ENCODE measurements at places on chromosomes 2 and 18.

- no peak for DNase-seq
Observed at GRCh38 chr2:148416248-148416647, 228.3 kb upstream of the EPC2 start.

DNA sequence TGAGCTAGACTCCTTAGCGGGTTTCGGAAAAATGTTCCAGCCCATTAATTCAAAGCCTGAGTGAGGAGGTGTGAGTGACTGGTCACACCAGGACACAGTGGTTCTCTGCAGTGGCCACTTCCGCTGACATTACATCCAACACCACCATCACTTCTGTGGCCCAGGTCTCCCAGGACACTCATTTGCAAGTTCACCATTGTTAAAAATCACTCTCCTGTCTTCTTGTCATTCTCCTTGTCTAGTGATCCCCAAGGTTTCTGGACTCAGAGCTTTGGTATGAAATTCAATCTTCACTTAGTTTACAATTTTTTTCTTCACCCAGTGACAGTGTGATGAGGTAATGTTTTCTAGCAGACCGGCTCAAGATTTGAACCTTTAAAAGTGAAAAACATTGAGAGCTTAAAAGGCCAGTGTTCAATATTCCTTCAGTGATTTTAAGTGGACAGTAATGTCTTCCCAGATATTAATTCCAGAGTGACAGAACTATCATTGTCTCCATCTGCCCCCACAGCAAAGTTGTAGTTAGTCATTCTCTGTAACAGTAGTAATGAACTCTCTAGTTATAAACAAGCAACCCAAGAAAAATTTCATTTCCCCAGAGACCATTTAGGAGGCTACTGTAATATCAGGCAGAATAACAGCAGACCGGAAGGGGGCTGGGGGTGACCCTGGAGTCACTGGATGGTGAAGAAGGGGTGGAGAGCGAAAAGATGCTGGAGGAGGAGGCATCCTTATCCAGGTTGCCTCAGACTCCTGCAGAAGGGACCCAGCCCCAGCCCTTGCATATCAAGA lies 164.9 kb downstream of the GFPT1 start:
- DNase-seq: peak; percentile 84

DNA sequence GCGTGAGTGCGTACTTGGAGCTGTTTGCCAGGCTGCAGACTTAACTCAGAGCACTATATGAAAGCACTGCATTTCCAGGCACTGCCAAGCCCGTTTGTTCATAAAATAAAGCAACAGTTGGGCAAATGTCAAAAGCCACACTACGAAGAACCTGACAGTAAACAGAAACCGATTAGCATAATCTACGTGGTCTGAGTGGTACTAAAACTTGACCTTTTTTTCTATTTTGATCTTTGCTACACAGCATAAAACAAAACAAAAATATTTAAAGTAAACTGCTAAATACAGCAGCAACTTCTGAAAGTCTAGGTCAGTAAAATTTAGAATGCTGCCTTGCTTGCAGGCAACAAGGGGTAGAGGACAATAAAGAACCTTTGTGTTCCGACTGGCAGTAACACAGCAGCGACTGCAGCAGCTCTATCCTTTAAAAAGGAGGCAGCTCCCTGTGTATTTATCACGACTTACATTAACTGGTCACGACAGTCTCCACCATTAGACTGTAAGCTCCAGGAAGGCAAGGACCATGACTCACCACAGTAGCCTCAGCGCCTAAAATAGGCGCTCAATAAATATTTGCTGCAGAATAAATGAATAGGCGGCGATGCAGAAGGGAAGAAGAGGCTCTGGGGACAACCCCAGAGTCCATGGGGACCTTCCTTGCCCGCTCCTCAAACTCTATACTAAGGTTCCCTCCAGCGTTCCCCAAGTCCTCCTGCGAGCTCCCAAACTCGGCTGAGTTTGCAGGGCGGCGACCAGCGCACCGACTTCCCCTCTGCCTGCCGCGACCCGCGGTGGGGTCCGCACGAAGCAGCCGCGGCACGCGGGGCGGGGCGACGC lies 902 bp downstream of the SS18 start:
- DNase-seq: peak; percentile 54

GRCh38 chr18:50895350-50896045 lies 16.6 kb downstream of the ME2 start:
- no peak for DNase-seq
